ENCODE measurements at places on chromosomes 6 and 20.

- DNase-seq, result no peak
Measured at GRCh38 chr20:12956303-12956702, 52.5 kb upstream of the SPTLC3 start.

GRCh38 chr6:57262901-57263694 lies 41.0 kb upstream of the RAB23 start:
- no peak for DNase-seq

- DNase-seq, result no peak
Measured at GRCh38 chr6:87729965-87730719, 28.1 kb upstream of the AKIRIN2 start.

DNA sequence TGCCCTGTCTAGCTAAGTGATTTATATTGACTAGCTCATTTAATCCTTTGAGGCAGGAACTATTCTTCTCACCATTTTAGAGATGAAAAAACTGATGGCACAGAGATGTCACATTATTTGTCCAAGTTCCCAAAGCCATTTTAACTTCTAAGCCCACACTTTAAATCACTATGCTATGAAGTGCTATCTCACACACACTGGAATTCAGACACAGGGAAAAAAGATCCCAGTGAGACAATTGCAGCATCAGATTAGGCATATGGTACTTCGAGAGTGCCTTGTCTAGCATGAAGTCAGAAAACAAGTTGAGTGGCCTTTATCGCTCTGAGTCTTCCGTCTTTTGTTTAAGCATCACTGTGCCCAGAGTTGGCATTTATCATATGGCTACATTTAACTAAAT lies 54.1 kb upstream of the PDE7B start:
- DNase-seq, result no peak

- DNase-seq, result no peak
Measured at GRCh38 chr20:37776526-37776925, 82.7 kb downstream of the CTNNBL1 start.

GRCh38 chr6:127136786-127137185 lies 18.3 kb downstream of the RSPO3 start:
- no peak for DNase-seq
